HT-29 (cell line): ENCODE measurements at places on chromosomes 6 and 20. TPM values are rescaled to one million over a fixed set of nuclear protein-coding genes. Genes with fewer than 3 reads are reported as not detected.

OPRL1 gene
- 1.2 and 1.5 TPM in 2 replicates for total RNA-seq

PTPRK gene
- total RNA-seq = 127 and 190 TPM in 2 replicates

REM1 gene
- total RNA-seq = not detected in 2 replicates

C20orf202 gene
- 0.13 TPM in 1 of 2 replicates, not detected in the other for total RNA-seq

VPS16 gene
- total RNA-seq = 25.2 and 36.0 TPM in 2 replicates

DEFB123 gene
- not detected in 2 replicates for total RNA-seq

SMOC2 gene
- not detected in 2 replicates for total RNA-seq

SAMD10 gene
- total RNA-seq = 47.2 and 51.9 TPM in 2 replicates

RAB44 gene
- total RNA-seq = not detected in 2 replicates
